Memory B cell (primary cell): ENCODE measurements at places on chromosomes 12 and 14.

DNA sequence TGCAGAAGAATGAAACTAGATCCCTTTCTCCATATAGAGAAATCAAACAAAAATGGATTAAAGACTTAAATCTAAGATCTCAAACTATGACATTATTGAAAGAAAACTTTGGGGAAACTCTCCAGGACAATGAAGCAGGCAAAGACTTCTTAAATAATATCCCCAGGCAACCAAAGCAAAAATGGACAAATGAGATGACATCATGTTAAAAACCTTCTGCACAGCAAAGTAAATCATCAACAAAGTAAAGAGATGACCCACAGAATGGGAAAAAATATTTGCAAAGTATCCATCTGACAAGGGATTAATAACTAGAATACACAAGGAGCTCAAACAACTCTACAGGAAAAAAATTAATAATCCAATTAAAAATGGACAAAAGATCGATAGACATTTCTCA, 101.0 kb downstream of the RALGAPA1 start:
- peaks cover 45% of the 10 kb centered on the region for H3K36me3 ChIP-seq
- no peak overlapping the region for H3K27ac ChIP-seq
- H3K27me3 ChIP-seq = no peaks in the 10 kb centered on the region
- DNase-seq = no peak
- no peak overlapping the region for H3K4me3 ChIP-seq

DNA sequence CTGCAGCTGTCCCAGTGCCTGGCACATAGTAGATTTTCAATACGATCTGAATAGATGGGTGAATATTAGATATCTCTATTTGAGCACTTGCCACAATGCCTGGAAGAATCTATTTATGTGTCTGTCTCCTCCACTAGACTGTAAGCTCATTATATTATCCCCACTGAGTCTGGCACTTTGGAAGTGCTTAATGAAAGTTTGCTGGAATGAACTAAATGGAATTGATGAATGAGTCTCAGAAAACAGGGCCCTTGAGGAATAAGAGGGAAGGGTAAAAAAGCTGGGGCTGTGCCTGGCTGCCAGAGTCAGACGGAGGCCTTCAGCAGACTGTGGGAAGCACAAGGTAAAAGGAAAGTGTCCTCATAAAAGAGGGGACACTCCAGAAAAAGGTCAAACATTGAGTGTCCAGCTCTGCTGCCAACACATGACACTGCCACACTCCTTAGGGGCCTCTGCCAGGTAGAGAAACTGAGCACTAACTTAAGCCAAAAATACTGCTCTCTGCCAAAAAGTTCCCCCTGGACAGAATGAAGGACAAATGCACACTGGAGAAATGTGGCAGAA, 39.3 kb downstream of the GLT8D2 start:
- peaks cover 6% of the 10 kb centered on the region for H3K27me3 ChIP-seq
- no peak overlapping the region for H3K27ac ChIP-seq
- no peak overlapping the region for H3K4me3 ChIP-seq
- peaks cover 4% of the 10 kb centered on the region for H3K36me3 ChIP-seq

DNA sequence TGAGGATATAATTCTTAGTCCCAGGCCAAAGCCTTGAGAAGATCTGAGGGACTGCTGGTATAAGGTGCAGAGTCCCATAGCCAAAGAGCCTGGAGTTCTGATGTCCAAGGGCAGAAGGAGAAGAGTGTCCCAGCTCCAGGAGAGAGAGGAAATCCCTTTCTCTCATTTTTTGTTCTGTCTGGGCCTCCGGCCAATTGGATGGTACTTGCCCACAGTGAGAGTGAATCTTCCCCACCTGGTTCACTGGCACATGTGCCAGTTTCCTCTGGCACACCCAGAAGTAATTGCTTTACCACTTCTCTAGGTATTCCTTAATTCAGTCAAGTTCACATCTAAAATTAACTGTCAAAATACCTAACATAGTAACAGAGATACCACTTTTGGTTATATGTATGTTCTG, 15.3 kb downstream of the ARID4A start:
- peak overlapping the region; percentile 60 for H3K27ac ChIP-seq
- no peaks in the 10 kb centered on the region for H3K27me3 ChIP-seq
- peaks cover 6% of the 10 kb centered on the region for H3K4me1 ChIP-seq

GRCh38 chr12:2095878-2096277, 43.1 kb downstream of the CACNA1C start:
- DNase-seq = no peak
- H3K36me3 ChIP-seq = no peaks in the 10 kb centered on the region
- H3K27ac ChIP-seq = no peak overlapping the region
- H3K27me3 ChIP-seq = peaks cover 5% of the 10 kb centered on the region
- H3K4me1 ChIP-seq = no peaks in the 10 kb centered on the region

DNA sequence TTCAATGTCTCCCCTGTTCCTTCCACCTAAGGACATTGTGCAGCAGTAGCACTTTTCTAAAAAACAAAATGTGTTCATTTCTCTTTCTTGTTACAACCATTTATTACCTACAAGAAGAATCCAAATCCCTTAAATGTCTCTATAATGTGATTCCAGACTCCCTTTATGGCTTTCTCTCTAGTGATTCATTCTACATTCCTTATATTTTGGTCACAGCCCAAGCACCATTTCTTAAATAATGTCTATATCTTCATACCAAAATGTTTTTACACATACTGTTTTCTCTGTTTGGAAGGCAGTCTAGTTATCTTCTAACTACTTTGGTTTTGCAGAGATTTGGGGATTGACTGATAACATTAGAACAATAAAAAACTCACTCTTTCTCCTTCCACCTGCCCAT, 1037.3 kb upstream of the FLRT2 start:
- H3K27me3 ChIP-seq = no peaks in the 10 kb centered on the region
- no peak for DNase-seq
- H3K36me3 ChIP-seq = no peaks in the 10 kb centered on the region
- H3K27ac ChIP-seq = no peak overlapping the region
- H3K4me1 ChIP-seq = no peaks in the 10 kb centered on the region

- H3K4me3 ChIP-seq = peak overlapping the region; percentile 98
- peaks cover 65% of the 10 kb centered on the region for H3K4me1 ChIP-seq
- peaks cover 3% of the 10 kb centered on the region for H3K36me3 ChIP-seq
- no peaks in the 10 kb centered on the region for H3K27me3 ChIP-seq
- peak; percentile 52 for DNase-seq
- peak overlapping the region; percentile 99 for H3K27ac ChIP-seq
Measured at GRCh38 chr14:69614592-69614991, 3.2 kb downstream of the SUSD6 start.

DNA sequence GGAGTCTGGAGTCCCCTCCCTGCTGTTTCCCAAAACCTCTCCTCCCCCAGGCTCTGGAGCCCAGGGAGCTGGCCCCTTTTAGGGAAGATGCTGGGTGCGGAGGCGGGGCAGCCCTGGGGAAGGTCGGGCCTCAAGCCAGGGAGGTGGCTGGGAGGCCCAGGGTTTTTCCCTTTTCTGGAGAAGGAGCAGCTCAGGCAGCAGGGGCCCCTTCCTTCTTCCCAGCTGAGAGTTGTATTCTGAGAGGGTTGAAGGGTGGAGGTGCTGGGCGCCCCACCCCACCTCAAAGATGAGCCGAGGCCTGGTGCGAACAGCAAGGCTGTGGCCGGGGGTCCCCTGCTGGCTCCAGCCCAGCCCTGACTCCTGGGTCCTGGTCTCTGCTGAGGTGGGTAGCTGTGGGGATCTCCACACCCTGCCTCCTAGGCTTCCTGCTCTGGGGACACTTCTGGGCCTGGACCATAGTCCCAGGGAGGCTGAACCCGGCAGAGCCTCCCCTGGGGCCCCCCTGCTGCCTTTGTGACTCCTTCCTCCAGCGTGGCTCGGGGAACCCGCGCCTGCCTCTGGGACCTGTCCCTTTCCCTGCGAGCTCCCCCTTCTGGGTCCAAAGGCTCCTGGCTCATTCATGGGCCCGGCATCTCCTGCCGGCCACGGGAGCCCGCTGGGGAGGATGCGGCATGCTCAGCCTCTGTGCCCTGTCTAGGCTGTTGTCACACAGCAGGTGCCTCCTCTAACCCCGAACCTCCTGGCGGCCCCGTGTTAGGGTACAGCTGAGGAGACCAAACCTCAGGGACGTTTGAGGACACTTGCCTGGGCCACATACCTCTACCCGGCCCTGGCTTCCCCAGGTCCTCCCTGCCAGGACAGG, 4.4 kb downstream of the TRMT61A start:
- peaks cover 18% of the 10 kb centered on the region for H3K4me1 ChIP-seq
- peaks cover 3% of the 10 kb centered on the region for H3K36me3 ChIP-seq
- no peak overlapping the region for H3K27ac ChIP-seq
- no peaks in the 10 kb centered on the region for H3K27me3 ChIP-seq
- no peak for DNase-seq

GRCh38 chr12:2853626-2854025, 3.2 kb downstream of the TEX52 start:
- H3K27ac ChIP-seq = peak overlapping the region; percentile 53
- no peaks in the 10 kb centered on the region for H3K27me3 ChIP-seq
- DNase-seq = no peak
- H3K36me3 ChIP-seq = peaks cover 7% of the 10 kb centered on the region
- H3K4me3 ChIP-seq = no peak overlapping the region

- peak; percentile 66 for DNase-seq
- peaks cover 38% of the 10 kb centered on the region for H3K4me1 ChIP-seq
- H3K4me3 ChIP-seq = peak overlapping the region; percentile 86
- H3K27ac ChIP-seq = peak overlapping the region; percentile 99
- no peaks in the 10 kb centered on the region for H3K27me3 ChIP-seq
- peaks cover 57% of the 10 kb centered on the region for H3K36me3 ChIP-seq
Measured at GRCh38 chr12:110661337-110661972, 27.5 kb downstream of the HVCN1 start.

DNA sequence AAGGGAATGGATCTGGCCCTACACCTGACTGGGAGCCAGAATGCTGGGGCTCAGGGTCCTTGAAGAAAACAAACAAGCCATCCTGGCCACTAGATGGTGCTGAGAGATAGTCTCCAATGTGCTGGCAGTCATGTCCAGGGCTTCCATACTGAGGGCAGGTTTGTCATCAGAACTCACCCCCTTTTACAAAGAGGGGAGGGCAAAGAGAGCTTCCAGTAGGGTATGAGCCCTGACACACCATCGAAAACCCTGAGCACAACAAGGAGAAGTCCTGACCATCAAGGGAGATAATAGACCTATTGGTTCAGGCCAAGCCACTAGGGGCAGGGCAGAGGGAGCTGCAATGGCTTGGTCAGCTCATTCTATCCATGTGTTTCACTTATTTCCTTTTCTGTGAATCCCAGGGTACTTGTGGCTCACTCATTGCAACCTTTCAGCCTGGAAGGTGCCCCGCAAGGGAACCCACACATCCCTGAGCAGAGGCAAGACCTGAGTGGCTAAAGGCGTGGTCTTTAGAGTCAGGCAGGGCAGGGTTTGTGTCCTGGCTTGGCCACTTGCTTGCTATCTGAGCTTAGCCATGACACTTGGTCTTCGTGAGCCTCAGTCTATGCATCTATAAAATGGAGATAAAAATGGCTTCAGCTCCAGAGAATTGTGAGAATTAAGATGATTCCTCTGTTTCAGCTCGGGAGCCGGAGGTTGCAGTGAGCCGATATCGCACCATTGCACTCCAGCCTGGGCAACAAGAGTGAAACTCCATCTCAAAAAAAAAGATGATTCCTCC, 6.2 kb upstream of the PLEKHH1 start:
- peaks cover 18% of the 10 kb centered on the region for H3K27me3 ChIP-seq
- DNase-seq = peak; percentile 20
- H3K4me3 ChIP-seq = no peak overlapping the region
- no peak overlapping the region for H3K27ac ChIP-seq
- no peaks in the 10 kb centered on the region for H3K36me3 ChIP-seq

DNA sequence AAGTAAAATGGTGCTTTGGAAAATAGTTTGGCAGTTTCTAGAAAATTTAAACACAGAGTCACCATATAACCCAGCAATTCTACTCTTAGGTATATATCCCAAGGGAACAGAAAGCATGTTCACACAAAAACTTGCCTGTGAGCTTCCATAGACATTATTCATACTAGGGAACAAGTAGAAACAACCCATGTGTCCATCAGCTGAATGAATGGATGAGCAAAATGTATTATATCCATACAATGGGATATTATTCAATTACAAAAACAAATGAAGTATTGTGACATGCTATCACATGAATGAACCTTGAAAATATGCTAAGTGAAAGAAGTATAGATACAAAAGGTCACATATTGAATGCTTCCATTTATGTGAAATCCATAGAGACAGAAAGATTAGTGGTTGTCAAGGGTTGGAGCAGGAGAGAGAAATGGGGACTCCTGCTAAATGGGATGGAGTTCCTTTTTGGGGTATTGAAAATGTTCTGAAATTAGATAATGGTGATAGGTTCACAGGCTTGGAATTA, 7.9 kb downstream of the SLC10A1 start:
- no peak overlapping the region for H3K4me3 ChIP-seq
- H3K27ac ChIP-seq = no peak overlapping the region
- peaks cover 7% of the 10 kb centered on the region for H3K4me1 ChIP-seq
- H3K36me3 ChIP-seq = peaks cover 3% of the 10 kb centered on the region
- H3K27me3 ChIP-seq = no peaks in the 10 kb centered on the region
- DNase-seq = no peak

- no peak overlapping the region for H3K4me3 ChIP-seq
- no peak for DNase-seq
- H3K27ac ChIP-seq = no peak overlapping the region
- no peaks in the 10 kb centered on the region for H3K27me3 ChIP-seq
- no peaks in the 10 kb centered on the region for H3K36me3 ChIP-seq
Measured at GRCh38 chr12:65586796-65587195, 237.5 kb upstream of the HMGA2 start.

DNA sequence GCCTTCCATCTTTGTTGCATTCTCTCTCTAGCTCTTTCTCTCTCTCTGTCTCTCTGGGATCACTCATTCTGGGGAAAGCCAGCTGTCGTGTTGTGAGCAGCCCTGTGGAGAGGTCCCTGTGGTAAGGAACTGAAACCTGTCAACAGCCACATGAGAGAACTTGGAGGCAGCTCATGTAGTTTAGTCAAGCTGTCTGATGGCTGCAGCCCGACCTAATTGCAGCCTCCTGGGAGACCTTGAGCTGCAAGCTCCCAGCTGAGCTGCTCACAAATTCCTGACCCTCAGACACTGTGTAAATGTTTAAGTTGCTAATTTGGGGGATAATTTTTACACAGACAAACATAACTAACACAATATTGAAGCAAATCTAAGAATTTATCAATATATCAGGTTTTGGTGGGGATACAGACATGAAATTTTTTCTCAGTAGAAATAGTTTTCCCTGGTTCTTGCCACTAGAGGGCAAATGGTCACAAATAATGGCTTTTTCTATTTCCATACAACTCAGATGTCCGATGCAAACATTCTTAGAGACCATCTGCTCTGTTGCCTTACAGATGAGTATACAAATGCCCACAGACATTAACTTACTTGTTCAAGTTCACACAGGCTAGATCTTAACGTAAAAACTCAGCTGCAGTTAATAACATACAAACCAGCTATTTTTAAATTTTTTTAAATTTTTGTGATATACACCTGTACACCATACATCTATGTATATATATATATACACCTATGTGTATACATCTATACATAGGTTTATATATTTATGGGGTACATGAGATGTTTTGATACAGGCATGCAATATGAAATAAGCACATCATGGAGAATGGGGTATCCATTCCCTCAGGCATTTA, 15.5 kb upstream of the KRR1 start:
- no peak overlapping the region for H3K4me3 ChIP-seq
- H3K27ac ChIP-seq = no peak overlapping the region
- H3K36me3 ChIP-seq = peaks cover 2% of the 10 kb centered on the region
- DNase-seq = no peak

- no peak overlapping the region for H3K4me3 ChIP-seq
- H3K36me3 ChIP-seq = peaks cover 9% of the 10 kb centered on the region
Measured at GRCh38 chr14:99698642-99699041, 14.5 kb downstream of the CYP46A1 start.

- no peak overlapping the region for H3K27ac ChIP-seq
- DNase-seq = no peak
- peaks cover 1% of the 10 kb centered on the region for H3K36me3 ChIP-seq
- no peak overlapping the region for H3K4me3 ChIP-seq
Measured at GRCh38 chr12:25533150-25533549, 19.9 kb downstream of the LMNTD1 start.
